ENCODE measurements at places on chromosomes 16 and 17. TPM values are rescaled to one million over a fixed set of nuclear protein-coding genes. Genes with fewer than 3 reads are reported as not detected.

DNA sequence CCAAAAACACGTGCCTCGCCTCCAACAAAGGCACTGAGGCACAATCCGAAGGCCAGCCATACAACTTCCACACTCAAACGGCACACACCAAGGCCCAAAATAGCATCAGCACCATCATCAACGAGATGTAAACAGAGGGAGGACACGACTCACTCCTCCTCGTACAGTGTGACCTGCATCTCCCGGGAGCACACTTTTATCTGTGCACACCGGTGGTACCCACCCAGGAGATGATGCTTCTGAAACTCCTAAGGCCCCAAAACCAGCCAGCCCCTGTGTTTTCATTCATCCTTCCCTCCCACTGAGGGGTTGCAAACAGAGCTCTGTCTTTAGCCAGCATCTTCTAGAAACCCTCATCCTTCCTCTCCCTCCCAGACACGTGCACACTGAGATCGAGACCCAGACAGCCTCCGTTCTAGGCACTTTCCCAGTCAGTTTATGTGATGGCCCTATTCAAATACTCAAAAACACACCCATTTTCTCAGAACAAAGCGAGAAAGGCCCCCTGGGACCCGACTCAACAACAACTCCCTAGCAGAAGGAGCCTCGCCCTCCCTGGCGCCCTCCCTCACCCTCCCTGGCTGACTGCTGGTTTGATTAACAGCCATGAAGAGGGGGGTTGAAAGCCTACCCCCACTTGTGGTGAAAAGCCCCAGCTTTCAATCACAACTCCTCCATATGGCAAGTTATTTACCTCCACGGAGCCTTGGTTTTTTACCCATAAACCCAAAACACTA is 76.3 kb downstream of the GAS7 start:
- no peaks in the 10 kb centered on the region for H3K36me3 ChIP-seq
- H3K4me3 ChIP-seq = no peak overlapping the region
- no peaks in the 10 kb centered on the region for H3K27me3 ChIP-seq
- no peak for DNase-seq
- H3K27ac ChIP-seq = no peak overlapping the region
- peaks cover 51% of the 10 kb centered on the region for H3K4me1 ChIP-seq

DNA sequence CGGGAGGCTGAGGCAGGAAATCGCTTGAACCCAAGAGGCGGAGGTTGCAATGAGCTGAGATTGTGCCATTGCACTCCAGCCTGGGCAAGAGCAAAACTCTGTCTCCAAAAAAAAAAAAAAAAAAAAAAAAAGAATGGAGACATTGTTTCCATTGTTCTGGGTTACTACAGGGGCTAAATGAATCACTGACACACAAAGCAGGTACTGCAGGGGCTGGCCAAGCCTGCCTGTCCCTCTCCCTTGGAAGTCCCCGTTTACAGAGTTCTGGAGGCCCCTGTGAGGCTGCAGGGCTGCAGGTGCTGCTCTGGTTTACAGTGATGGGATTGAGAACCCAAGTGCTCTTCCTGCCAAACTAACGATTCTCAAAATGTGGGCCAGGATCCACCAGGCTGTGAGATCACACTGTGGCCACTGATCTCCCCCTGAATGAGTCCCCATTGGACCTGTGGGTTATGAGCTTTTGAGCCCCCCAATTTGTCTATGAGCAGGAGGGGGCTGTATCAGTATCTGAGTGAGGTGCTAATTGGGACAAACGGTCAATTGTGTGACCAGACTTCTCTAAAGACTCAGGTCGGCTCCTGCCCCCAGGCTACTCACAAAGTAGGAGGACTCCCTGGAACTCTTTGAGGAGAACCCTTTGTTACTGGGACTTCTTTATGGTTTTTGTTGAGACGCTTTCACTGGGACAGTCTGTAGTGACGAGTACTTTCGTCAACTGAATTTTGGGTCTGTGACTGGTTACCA is 39.0 kb downstream of the DNAH17 start:
- H3K4me1 ChIP-seq = peaks cover 2% of the 10 kb centered on the region
- DNase-seq = no peak
- no peaks in the 10 kb centered on the region for H3K27me3 ChIP-seq
- no peak overlapping the region for H3K4me3 ChIP-seq

DNA sequence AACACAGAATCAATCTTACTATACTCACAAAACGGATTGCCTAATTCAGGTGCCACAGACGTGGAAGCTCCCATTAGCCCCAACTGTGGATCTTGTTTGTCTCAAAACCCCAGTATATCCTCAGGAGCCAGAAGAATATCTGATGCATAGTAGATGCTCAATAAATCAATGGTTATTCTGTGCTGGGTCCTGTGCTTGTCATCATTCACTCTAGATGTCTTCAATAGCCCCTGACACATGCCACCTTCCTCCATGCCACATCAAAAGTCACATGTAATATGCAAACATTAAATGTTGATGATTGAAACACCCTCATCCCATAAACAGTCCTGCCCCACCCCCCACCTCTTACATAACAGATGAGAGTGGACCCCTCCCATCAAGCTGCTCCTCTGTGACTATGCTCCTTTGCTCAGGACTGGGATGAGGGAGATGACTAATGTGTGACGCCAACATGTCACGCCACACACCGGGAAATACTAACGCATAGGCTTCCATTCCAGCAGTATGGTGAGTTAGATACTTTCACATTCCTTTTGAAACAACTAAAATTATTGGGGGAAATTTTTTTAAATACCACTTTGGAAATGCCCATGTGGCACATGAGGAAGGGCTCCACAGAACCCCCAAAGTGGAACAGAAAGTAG is 267.6 kb upstream of the SDK2 start:
- H3K27ac ChIP-seq = no peak overlapping the region
- no peaks in the 10 kb centered on the region for H3K4me1 ChIP-seq
- no peak overlapping the region for H3K4me3 ChIP-seq
- no peaks in the 10 kb centered on the region for H3K36me3 ChIP-seq

The PFAS gene
- 68.9 TPM for total RNA-seq

- H3K36me3 ChIP-seq = peaks cover 3% of the 10 kb centered on the region
- peak; percentile 42 for DNase-seq
- peak overlapping the region; percentile 65 for H3K4me3 ChIP-seq
- H3K27ac ChIP-seq = peak overlapping the region; percentile 61
- H3K27me3 ChIP-seq = no peaks in the 10 kb centered on the region
- peaks cover 12% of the 10 kb centered on the region for H3K4me1 ChIP-seq
Observed at GRCh38 chr16:727291-727977, 528 bp downstream of the HAGHL start.

GRCh38 chr16:49793244-49793643 is 62.7 kb downstream of the ZNF423 start:
- DNase-seq = no peak
- H3K4me3 ChIP-seq = no peak overlapping the region
- no peaks in the 10 kb centered on the region for H3K27me3 ChIP-seq
- no peaks in the 10 kb centered on the region for H3K4me1 ChIP-seq

DNA sequence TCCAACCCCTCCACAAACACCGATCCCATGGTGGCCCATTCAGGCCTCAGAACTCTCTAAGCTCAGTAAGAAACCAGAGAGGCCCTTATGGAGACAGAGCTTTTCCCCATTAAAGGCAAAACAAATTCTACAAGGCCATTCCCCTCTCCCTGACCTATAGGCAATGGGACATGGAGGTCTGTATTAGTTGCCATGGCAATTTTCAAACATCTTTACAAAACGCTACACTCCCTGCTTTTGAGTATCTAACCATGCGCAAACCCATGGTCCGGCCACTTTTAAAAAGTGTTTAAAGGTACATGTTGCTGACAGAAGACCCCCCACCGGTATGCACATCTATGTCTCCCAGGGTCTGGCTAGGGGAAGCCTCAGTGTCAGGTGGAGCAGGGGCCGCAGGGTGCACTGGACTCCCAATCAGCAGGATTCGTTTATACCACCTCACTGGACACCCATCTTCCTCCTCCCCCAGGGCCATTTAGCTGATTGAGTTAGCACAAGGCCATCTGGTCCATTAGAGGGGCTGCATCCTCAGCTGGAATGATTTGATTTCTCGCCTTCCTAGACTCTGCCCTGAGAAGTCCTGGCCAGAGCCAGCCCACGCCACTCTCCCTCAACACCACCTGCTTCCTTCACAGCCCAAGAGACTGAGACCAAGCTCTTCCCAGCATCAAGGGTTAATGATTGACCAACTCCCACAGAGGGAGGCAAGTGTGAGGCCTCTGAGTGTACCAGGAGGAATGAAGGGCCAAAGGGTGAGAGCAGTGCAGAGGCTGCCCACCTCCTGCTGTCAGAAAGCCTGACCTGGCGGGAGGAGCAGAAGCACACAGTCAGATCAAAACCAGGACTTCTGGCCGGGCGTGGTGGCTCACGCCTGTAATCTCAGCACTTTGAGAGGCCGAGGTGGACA is 10.9 kb downstream of the ACLY start:
- H3K4me1 ChIP-seq = no peaks in the 10 kb centered on the region
- H3K4me3 ChIP-seq = no peak overlapping the region
- no peak for DNase-seq
- peaks cover 90% of the 10 kb centered on the region for H3K36me3 ChIP-seq
- H3K27me3 ChIP-seq = no peaks in the 10 kb centered on the region

GRCh38 chr17:12973496-12974004 is 44.3 kb downstream of the ELAC2 start:
- no peak for DNase-seq
- H3K27ac ChIP-seq = no peak overlapping the region
- H3K27me3 ChIP-seq = peaks cover 3% of the 10 kb centered on the region
- H3K36me3 ChIP-seq = no peaks in the 10 kb centered on the region
- no peaks in the 10 kb centered on the region for H3K4me1 ChIP-seq

GRCh38 chr17:79830763-79831264 is 8.4 kb downstream of the CBX4 start:
- peaks cover 21% of the 10 kb centered on the region for H3K4me1 ChIP-seq
- DNase-seq = no peak
- no peak overlapping the region for H3K27ac ChIP-seq
- peaks cover 29% of the 10 kb centered on the region for H3K36me3 ChIP-seq
- H3K4me3 ChIP-seq = no peak overlapping the region
- H3K27me3 ChIP-seq = no peaks in the 10 kb centered on the region

- no peak overlapping the region for H3K27ac ChIP-seq
- H3K4me1 ChIP-seq = no peaks in the 10 kb centered on the region
- no peaks in the 10 kb centered on the region for H3K36me3 ChIP-seq
- no peaks in the 10 kb centered on the region for H3K27me3 ChIP-seq
- DNase-seq = no peak
Observed at GRCh38 chr16:17408955-17409441, 61.8 kb downstream of the XYLT1 start.

- no peak overlapping the region for H3K4me3 ChIP-seq
- peaks cover 6% of the 10 kb centered on the region for H3K36me3 ChIP-seq
Observed at GRCh38 chr17:29112771-29113295, 67.4 kb downstream of the MYO18A start.

GRCh38 chr17:56824503-56824902 is 9.2 kb downstream of the C17orf67 start:
- H3K27ac ChIP-seq = no peak overlapping the region
- no peaks in the 10 kb centered on the region for H3K36me3 ChIP-seq
- DNase-seq = no peak

DNA sequence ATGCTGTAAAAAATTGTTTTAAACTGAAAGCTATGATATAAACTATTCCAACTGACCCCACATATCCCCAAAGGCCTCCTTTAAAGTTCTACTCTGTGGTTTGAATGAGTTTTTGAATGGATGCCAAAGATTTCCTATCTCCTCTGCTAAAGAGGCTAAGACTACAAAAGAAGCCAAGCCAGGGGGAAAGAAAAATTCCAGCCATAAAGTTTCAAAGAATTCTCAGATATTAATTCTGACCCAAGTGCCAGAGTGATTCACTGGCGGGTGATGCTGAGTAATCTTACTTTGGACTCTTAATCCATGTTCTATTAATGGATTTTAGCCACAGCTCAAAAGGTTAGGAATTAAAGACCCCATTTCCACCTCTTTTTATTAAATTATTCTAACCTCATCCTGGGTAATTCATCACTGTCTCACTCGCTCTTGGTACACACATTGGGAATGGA is 60.7 kb downstream of the HS3ST3A1 start:
- no peaks in the 10 kb centered on the region for H3K27me3 ChIP-seq
- H3K4me3 ChIP-seq = no peak overlapping the region
- H3K27ac ChIP-seq = no peak overlapping the region

DNA sequence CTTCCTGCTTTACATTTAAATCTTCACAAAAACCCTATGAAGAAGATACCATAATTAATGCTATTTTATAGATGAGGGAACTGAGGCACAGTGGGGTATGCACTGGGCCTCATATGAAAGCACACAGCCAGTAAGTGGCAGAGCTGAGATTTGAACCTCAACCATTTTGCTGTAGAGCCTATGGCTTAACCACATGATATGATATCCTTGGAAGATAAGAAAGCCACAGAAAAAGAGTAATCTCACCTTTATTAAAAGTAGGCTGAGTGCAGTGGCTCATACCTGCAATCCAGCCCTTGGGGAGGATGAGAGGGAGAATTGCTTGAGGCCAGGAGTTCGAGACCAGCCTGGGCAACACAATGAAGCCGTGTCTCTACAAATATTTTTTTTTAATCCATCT is 15.0 kb upstream of the TOB1 start:
- no peak overlapping the region for H3K27ac ChIP-seq
- H3K36me3 ChIP-seq = no peaks in the 10 kb centered on the region
- H3K27me3 ChIP-seq = no peaks in the 10 kb centered on the region
- no peak overlapping the region for H3K4me3 ChIP-seq

The TNFAIP1 gene
- total RNA-seq = 8.0 TPM

The RHBDL3 gene
- total RNA-seq = not detected

The PRMT7 gene
- 60.8 TPM for total RNA-seq

GRCh38 chr17:35432176-35433074 is at the start of gene SLFN12:
Gene SLFN12, minus strand, starts transcription at chr17:35432500. Its CDS starts 9,472 bp downstream, at chr17:35423028.
- peak; percentile 53 for DNase-seq
- H3K36me3 ChIP-seq = no peaks in the 10 kb centered on the region
- no peaks in the 10 kb centered on the region for H3K27me3 ChIP-seq

The IGF2BP1 gene
- not detected for total RNA-seq

DNA sequence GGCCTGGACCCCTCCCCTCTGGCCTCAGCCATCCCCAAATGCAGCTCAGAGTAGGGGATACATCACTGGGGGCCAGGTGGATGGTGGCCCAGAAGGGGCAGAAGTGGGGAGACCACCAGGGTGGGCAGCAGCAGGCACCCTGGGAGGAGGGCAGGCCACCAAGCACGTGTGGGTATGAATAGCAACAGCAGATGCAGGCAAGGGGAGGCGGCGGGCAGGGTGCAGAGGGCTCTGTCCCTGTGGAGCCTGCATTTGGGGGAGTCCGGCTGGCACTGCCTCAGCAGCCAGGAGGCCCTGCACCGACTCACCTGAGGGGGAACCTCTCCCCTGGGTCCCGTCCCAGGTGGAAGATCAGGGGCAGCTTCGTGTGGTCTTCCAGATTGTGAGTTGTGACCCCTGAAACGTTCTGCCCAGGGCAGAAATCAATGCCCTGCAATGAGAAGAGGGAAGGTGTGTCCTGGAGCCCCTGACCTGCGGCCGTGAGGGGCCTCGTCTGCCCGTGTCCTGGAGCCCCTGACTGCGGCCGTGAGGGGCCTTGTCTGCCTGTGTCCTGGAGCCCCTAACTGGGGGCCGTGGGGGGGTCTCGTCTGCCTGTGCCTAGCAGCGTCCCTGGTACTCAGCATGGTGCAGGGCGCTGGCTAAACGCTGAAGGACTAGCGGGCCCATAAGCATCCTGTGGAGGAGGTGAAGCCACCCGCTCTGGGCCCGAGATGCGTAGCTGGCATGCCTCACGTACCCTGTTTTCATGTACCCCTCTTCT is 10.7 kb upstream of the APRT start:
- H3K27me3 ChIP-seq = no peaks in the 10 kb centered on the region
- no peak overlapping the region for H3K27ac ChIP-seq
- no peak for DNase-seq
- peaks cover 42% of the 10 kb centered on the region for H3K36me3 ChIP-seq
- H3K4me1 ChIP-seq = no peaks in the 10 kb centered on the region

GRCh38 chr17:14997290-14997689 is 267.8 kb downstream of the PMP22 start:
- no peaks in the 10 kb centered on the region for H3K36me3 ChIP-seq
- no peaks in the 10 kb centered on the region for H3K4me1 ChIP-seq
- DNase-seq = no peak
- no peak overlapping the region for H3K4me3 ChIP-seq
- no peak overlapping the region for H3K27ac ChIP-seq
- no peaks in the 10 kb centered on the region for H3K27me3 ChIP-seq

The EXOC3L1 gene
- 0.66 TPM for total RNA-seq

All from naive thymus-derived CD4-positive, alpha-beta T cell (primary cell).